NCI-H460 (cell line): ENCODE measurements at places on chromosomes 6 and 20.
A peak's percentile ranks its signal among the peaks of the same experiment; 100 is the strongest.

DNA sequence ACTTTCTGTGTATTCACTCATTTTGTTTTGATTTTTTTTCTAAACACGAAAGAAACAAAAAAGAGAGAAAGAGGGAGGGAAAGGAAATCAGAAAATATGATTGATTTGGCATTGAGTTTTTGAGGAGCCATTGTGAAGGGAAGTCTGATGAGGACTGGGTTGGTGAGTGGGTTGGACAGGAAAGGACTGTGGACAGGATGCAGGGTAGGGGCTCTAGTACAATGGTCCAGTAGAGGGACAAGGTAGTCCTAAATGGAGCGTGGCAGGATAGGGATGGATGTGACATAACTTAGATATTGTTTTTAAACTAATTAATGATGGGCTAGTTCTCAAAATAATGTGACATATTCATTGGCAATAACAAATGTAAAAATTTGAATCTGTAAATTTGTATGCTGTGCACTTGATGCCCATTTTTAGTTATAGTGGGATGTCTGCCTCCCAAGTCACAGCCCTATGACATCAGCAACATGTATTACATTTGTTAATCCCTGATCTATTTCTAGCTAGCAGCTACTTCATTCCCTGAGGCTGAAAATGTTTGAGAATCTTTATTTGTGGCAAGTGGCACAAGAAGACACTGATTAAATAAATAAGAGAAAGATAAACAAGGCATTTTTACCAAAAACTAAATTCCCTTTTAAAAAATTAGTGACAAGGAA is 64.0 kb upstream of the ASF1A start:
- DNase-seq: no peak

DNA sequence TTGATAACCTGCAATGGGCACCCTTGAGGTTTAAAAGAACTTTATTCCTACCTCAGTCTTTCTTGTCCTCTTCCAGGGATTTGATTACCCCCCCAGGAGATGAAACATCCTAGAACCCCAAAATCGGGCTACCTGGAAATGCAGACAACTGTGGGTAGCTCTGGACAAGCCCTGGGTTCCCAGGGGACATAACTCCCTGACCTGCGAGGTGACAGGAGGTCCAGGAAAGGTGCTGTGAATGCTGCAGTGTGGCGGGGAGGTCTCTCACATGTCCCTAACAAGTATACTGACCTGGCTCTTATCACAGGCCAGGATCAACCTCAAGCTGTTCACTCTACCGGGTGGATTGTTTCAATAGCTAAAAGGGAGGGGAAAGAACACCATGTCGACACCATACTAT is 11.6 kb downstream of the JAG1 start:
- DNase-seq: no peak

DNA sequence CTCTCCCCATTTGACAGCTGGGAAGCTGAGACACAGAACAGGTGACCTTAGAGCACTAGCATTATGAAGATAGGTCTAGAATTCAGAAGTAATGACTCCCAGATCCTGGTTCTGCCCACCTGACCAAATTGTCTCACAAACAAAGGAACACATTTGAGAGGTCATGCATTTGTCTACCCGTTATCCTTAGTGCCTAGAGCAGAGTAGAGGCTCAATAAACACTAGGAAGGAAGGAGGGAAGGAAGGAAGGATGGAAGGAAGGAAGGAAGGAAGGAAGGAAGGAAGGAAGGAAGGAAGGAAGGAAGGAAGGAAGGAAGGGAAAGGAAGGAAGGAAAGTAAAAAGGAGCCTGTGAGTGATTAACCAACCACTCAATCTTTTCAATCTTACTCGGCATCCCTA is 63.3 kb downstream of the SNAP25 start:
- DNase-seq: no peak

DNA sequence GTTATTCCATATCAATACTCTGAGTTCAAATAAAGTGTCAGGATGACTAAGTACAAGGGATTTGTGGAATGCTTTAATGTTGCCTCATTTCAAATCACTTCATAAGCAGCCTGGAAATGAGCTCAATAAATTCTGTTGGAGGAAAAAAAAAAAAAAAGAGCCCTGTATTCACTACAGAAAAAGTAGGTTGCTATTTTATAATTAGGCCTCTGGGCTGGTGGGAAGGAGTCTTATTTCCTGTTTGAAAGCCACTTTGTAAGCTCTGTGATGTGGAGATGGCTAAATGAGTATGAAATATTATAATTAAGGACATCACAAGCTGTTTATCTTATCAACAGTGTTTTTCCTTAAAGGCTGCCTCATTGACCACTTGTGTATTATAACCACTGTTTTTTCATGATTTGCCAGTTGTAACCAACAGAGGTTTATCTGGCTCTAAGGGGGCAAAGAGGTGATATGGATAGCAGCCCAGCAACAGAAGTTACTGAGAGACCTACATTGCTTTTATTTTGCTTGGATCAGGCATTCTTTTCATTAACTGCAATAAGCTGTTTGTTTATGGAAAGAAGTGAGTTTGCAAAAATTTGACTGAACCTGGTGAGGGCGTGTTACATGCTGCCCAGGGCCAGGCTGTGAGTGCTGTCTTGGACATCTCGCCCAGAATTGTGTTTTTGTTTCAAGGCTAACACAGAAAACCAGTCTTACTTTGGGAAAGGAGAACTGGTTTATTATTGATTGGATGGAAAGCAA is 563.3 kb upstream of the MAP3K7 start:
- DNase-seq: no peak

DNA sequence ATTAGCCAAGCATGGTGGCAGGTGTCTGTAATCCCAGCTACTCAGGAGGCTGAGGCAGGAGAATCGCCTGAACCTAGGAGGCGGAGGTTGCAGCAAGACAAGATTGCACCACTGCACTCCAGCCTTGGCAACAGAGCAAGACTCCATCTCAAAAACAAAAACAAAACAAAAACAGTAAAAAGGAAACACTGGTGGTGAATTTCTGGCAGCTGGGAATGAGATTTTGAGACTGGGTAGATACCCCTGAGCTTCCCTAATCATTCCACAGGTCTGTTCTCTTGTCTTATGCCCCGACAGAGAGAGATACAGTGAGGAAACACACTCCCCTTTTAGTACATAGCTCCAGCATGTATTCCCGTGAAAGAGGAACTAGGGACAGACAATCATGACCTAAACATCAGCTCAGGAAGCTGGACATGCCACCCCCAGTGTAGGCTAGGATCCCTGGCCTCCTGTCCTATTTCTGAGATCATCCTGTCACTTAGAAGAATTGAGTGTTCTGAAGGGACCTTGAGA is 9.6 kb downstream of the MAN1A1 start:
- DNase-seq: no peak

GRCh38 chr20:9078826-9079731 is 10.2 kb downstream of the PLCB4 start:
- DNase-seq: no peak

DNA sequence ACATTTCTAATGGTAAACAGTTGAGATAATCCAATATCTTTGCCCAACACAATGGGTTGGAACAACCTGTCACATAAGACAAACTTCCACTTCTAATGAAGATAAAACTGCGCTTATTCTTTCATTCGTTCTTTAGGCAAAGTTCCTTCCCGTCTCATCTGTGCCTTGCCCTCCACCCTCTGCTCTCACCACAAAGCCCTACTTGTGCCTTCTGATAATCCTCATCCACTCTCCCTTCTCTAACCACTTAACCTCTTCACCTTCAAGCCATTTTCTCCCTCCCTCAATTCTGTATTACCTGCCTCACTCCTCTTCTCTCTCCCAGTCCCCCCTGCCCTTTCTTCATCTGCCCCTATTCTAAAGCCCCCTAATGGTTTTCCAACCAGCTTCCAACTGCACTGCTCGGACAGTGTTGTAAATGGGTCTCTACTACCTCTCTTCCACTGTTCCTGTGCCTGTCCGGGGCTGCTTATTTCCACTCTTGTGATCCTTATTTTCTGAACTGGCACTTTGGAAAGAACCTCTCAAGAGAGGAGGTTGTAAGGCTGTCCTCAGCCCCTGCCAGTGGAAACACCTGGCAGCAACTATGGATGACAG is 62.9 kb upstream of the MYB start:
- DNase-seq: no peak

GRCh38 chr6:132964101-132964867 is 149.9 kb downstream of the RPS12 start:
- DNase-seq: no peak

DNA sequence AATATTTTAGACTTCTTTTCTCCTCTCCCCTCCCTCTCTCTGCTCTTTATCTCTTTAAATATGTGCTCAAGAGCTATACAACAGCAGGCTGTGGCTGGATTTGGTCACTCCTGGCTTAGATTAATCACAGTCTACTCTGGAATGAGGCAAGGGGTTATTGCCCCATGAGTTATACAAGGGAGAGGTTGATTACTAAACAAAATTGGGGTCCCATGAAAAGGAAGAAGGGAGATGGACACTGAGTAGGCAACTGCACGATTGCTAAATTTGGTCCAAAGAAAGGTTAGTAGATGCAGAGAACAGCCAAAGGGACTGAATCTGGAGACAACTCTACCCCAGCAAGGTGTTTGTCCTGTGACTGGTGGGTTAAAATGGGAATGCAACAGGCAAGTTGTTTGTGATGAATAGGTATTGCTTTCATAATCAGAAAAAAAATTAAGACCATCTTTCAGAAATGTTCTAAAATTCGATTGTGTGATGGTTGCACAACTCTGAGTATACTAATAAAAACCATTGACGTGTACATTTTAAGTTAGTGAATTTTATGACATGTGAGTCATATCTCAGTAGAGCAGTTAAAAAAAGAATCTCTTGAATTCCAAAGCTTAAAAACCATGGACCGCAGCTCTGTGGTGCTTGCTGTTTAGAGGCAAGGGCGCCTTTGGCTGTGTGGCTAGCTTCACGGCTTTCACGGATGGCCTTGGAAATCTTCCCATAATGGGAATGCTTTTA is 57.1 kb downstream of the KIZ start:
- peak; percentile 54 for DNase-seq

DNA sequence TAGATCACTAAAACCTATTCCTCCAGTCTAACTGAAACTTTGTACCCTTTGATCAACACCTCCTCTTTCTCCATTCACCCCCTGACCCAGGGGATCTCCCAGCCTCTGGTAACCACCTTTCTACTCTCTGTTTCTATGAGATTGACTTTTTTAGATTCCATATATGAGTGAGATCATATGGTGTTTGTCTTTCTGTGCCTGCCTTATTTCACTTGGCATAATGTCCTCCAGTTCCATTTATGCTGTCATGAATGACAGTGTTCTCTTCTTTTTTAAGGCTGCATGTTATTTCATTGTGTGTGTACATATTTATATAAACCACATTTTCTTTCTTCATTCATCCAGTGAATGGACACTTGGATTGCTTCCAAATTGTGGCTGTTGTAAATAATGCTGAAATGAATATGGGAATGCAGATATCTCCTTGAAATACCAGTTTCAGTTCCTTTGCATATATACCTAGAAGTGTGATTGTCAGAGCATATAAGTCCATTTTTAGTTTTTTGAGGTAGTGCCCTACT is 57.7 kb downstream of the DHX35 start:
- no peak for DNase-seq

DNA sequence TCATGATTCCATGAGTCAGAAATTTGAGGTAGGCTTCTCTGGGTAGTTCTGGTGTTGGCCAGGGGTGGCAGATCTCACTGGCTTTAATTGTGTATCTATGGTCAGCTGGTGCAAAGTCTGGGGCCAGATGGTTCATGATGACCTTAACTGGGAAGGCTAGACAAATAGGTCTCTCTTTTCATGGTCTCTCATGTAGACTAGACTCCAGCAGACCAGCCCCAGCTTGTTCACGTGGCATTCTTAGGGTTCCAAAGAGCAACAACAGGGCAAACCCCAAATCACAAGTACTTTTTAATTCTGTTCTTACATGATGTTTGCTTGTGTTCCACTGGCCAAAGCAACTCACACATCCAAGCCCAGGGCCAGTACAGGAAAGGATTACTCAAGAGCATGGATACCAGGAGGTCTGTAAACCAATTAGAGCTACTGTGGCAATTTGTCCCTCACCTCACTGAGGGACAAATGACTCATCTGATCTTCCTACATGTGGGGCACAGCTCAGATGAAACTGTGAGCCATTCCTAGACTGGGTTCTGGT is 79.5 kb upstream of the PBOV1 start:
- no peak for DNase-seq

DNA sequence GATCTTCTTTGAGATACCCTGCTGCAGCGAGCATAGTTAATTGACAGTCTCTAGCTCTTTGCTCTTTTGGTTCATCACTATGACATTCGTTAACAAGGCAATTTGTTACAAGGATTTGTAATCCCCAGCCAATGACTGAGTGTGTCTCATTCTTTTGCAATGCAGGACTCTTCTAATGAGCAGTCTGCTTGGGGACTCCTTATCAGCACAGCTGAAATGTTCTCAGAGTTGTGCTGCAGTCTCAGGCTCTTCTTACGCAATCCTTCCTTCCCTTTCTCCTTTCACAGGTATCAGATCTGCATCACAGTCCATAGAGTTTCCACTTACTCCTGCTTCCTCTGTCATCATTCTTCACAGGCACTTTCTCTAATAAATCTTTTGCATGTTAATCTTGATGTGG is 161.2 kb upstream of the OGFRL1 start:
- DNase-seq: no peak

DNA sequence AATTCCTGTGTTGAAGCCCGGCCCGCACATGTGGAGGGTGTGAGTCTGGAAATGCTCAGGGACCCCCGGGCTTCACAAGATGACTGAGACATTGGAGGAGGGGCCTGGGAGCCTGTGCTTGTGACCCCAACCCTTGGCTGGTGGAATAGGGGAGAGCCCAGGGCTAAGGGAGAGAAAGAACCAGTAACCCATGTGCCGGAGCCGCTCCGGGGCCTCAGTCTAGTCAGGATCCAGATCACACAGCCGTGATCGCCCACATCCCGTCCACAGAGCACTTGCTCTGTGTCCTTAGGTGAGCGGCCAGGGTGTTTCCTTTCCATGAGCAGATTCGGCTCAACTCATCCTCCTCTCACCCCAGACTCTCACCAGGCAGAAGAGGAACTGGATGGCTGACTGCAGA is 152.3 kb upstream of the RPS6KA2 start:
- DNase-seq: no peak

DNA sequence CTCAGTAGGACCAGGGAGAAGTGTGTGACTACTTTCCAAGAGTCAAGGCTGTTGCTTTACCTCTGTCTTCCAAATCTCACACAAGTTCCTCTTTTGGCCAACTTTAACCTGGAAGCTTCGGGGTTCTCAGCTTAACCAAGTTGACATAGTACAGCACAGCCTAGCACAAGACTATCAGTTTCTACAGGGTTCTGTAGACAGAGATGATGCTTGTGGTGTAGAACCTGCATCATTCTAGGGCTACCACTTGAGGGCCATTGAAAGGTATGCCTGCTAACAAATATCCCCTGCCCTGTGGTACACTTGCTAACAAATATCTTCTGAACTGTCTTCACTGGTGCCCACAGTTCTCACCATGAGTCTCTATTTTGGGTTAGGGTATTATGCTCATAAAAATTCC is 62.0 kb upstream of the MAP3K7 start:
- DNase-seq: no peak

GRCh38 chr6:126182650-126183311 is 157.1 kb upstream of the CENPW start:
- no peak for DNase-seq
